Non-pigmented ciliary epithelial cell (primary cell): ENCODE measurements at places on chromosomes 13 and 19.

- DNase-seq, result no peak
Measured at GRCh38 chr13:50831512-50831911, 12.0 kb downstream of the DLEU7 start.

DNA sequence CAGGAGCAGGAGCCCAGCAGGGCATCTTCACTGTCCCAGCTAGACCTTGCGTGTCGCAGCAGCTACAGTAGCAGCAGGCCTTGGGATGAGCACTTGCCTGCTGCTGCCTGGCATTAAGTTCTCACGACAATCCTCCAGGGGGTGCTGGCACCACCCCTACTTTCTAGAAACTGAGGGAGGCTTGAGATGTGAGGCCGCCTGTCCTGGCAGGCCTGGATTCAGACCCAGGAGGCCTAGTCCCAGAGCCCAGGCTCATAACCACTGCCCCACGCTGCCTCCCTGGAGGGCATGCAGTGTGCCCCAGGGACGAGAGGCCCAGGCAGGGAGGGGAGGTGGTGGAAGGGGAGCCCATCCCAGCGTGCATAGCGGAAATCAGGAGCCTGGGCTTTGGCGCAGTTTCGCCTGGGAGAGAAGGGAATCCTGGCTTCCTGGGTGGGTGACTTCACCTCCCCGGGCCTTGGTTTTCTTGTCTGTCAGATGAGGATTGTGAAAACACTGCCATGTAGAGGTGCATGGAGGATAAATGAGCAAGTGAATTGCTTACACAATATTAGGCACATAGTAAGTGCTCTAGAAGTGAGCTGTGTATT is 26.1 kb downstream of the PPP5C start:
- DNase-seq, result no peak

- no peak for DNase-seq
Measured at GRCh38 chr19:11887234-11887610, 360 bp upstream of the ZNF69 start.

GRCh38 chr13:111508164-111508870 is 187.9 kb downstream of the TEX29 start:
- no peak for DNase-seq

DNA sequence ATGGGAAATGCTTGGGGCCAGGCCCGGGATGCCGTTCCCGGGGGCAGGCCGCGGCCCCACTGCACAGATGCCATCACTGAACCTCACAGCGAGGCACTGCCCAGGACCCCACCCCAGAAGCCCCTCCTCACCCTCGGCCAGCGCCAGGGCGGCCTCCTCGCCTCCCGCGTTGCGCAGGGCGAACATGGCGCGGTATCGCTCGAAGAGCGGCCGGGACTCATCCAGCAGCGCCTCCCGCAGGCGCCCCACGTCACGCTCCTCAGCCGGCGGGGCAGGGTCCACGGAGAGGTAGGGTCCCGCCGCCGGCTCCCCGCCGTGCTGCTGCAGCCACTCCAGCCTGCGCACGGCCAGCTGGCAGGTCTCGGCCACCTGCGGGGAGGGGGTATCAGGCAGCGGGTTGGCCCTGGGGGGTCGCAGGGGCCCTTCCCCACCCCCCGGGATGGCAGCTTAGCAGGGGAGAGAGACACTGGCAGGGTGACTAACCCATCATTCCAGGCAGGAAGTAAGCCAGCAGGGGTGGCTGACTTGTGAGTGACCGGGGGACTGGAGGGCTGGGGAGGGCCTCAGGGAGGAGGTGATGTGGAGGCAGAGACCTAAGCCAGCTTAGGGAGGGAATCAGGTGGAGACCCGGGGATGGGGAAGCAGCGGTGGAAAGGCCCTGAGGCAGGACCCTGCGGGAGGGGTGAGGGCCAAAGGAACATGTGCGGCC is 8.2 kb downstream of the DOHH start:
- no peak for DNase-seq

DNA sequence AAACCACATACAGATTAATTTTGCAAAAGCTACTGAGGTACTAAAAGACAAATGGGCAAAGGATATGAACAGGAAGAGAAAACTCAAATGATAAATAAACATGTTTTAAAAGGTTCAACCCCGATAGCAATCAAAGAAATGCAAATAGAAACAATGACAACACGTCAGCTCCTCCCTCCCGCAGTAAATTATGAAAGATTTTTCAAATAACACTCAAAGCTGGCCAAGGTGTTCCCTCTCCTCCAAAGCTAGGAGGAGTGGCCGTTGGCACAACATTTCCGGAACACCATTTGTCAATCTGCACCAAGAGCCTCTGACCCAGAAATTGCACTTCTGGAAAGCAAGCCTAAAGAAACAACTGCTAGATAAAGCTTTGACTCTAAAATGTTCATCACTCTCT is 28.3 kb downstream of the INSR start:
- no peak for DNase-seq

GRCh38 chr19:48963371-48964204 is 1.5 kb upstream of the FTL start:
- DNase-seq, result no peak

GRCh38 chr19:16207063-16207462 is 9.4 kb downstream of the AP1M1 start:
- DNase-seq, result no peak

- no peak for DNase-seq
Measured at GRCh38 chr19:13012690-13013608, 17.7 kb downstream of the NFIX start.

- DNase-seq, result no peak
Measured at GRCh38 chr19:19448238-19448544, 42.7 kb downstream of the GATAD2A start.

DNA sequence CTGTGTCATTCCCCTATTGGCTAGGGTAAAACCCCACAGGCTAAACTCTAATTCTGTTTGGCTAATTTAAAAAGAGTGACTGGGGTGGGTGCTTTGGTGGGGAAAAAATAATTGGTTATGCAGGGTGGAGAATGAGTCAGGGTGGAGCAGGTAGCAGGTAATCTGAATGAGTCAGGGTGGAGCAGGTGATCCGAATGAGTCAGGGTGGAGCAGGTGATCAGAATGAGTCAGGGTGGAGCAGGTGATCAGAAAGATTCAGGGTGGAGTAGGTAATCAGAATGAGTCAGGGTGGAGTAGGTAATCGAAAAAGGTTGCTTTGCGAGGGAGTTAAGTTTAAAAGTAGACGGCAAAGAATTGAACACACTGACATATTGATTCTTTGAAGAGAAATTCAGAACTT is 1218.8 kb upstream of the ATXN8OS start:
- no peak for DNase-seq

DNA sequence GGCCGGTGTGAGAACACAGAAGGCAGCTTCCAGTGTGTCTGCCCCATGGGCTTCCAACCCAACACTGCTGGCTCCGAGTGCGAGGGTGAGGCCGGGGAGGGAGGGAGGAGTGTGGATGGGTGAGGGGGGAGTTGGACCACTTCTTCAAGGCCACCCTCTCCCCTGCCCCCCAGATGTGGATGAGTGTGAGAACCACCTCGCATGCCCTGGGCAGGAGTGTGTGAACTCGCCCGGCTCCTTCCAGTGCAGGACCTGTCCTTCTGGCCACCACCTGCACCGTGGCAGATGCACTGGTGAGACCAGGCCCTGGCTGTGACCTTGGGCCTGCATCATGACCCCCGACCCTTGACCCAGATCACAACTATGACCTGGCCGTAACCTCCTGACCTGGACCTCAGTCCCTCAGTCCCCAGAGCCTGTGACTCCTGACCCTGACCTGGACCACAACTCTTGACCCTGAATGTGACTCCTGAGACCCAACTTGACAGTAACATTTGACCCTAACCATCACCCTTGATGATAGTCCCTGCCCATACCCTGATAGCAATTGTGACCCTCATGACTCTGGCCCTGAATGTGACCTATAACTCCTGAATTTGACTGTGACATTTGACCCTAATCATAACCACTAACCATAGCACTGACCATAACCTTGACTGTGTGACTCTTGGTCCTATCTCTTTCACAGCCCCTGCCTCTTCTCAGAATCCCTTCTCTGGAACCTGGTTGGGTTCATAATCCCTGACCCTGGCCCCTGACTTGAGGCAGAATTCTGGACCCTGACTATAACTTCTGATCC is 10.9 kb downstream of the LTBP4 start:
- no peak for DNase-seq

DNA sequence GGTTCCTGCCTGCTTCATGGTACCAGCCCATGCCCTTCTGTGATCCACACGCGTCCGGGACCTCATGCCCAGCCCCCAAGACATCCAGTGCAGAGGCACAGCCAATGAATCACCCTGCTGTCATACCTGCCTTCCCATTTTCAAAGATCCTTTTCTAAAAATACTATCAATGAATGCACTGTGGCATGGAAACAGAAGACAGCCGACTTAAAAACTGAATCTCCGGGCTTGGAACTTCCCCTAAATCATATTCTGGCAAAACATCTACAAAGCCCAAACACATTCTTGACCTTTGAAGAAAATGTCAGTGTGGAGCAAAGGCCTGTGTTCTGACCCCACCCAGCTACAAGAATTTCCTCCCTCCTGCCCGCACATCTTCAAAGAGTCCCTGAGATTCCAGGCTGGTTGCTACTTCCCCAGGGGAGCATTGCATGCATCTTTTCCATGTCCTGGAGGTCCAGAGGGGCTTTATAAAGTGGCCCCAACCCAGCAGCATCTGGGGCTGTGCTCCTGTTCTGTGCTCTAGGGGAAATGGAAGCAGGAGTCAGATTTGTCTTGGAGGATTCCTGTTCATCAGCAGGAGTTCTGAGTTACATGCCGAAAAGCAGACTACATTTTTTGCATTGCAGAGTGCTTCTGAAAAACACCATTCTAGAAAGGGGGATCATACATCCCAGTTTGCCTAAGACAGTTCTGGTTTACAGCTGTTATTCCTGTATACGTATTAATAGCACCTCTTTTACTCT is 135.2 kb downstream of the USP12 start:
- DNase-seq, result no peak

DNA sequence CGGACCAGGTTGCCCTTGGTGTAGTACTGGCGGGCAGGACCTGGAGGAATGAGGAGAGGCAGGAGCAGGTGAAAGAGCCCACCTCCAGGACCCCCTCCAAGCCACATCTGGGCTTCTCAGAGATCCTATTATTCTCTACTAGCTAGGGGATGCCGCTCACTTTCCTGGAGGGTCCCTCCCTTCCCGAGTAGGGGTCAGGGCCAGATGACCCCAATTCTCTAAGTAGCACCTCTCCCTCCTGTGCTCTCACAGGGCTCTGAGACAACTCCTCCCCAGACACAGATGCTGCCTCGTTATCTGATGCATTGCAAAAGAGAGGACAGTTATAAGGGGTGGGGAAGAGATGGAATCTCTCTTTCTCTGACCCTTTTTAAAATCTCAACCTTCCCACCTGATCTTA is 22.9 kb downstream of the GP6 start:
- no peak for DNase-seq

DNA sequence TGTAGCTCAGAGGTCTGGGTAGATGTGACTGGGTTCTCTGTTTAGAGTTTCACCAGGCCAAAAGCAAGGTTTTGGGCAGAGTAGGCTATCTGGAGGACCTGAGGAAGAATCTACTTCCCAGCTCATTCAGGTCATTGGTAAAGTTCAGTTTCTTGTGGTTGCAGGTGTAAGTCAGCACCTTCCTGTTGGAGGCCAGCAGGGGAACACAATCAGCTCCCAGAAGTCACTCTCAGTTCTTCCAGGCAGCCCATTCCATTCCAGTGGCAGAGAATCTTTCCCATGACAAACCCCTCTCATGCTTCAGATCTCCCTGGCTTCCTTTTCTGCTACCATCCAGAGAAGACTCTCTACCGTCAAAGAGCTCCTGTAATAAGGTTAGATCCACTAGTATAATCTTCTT is 176.2 kb upstream of the UFM1 start:
- DNase-seq, result no peak

DNA sequence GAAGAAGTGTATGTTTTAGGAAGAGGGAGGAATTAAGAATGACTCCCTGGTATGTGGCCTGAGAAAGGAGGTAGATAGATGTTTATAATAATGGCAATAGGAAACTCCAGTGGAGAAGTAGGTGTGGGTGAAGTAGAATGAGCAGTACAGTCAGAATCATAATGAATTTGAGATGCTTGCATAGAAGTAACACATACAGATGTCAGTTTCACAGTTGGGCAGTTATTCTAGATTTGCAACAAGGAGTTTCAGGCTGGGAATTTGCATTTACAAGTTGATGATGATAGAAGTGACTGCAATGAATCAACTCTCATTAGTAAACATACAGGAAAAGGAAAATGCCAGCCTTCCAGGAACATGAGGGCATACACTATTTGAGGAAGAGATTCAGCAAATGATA is 149.0 kb downstream of the SLITRK1 start:
- DNase-seq, result no peak

DNA sequence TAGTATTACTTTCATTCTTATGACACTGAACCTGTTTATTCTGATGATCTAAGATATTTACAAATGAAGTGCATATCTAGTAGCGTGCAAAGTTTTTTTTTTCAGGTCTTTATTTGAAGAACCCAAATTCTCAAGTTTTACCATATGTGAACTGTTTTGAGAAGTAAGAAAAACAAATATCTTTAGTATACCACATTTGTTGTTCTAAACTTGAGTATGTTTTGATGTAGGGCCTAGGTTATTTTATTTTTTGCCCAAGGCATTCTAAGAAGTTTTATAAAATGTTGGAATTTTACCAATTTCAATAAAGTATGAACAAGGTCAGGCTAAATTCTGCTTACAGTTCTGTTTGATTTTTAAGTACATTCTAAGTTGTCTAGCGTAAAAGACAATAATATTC is 213.5 kb downstream of the PCCA start:
- no peak for DNase-seq

- DNase-seq, result no peak
Measured at GRCh38 chr19:55913643-55914268, 18.4 kb downstream of the NLRP13 start.

GRCh38 chr13:36769126-36769525 is 49.9 kb upstream of the RFXAP start:
- no peak for DNase-seq

- DNase-seq, result no peak
Measured at GRCh38 chr19:33193865-33194362, at the start of gene LRP3. Gene LRP3, plus strand, starts transcription at chr19:33194330. Its CDS starts 456 bp downstream, at chr19:33194786.

DNA sequence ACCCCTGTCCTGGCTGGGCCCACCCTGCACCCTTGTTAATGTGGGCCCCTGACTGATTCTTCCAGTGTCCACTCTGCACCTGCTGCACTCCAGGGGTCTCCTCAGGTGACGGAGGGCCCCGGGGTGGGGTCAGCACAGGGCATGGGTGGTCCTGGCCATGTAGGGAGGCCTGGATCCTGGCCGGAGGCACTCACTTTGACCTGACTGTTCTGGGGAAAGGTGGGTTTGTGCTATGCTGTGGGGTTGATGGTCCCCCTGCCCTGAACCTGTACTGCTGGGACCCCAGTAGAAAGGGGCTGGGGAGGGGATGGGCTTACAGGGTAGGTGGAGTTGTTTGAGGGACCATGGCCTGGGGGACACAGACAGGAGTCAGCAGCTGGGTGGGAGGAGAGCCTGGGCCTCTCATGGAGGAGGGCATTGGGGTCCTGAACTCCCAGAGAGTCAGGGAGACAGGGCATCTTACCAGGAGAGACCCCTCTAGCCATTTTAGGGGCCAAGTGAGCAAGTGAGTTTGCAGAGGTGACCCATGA is 25.8 kb upstream of the CEACAM1 start:
- DNase-seq, result no peak
